Hypothalamus (tissue), 51 donors: ENCODE measurements at places on chromosomes 1 and 21.
A peak's percentile ranks its signal among the peaks of the same experiment; 100 is the strongest.

DNA sequence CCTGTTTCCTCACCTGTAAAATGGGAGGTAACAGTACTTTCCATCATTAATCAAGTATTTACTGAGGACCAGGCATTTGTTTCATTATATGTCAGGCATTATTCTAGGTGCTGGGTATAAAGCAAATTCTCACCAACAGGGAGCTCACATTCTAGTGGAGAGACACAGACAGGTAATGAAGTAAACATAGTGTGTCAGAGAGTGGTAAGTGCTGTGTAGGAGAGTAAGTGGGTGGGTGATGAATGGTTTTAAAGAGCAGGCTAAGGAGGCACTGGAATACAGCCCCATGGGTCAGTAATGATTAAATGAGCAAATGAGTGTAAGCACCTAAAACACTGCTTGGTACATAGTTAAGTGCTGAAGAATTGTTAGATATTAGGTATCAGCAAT lies 60.4 kb downstream of the DNTTIP2 start:
- no peak for DNase-seq

- DNase-seq, result no peak
Observed at GRCh38 chr1:43938892-43939587, 5.4 kb downstream of the ARTN start.

- DNase-seq, result no peak
Observed at GRCh38 chr1:115862403-115862802, 21.5 kb upstream of the NHLH2 start.

DNA sequence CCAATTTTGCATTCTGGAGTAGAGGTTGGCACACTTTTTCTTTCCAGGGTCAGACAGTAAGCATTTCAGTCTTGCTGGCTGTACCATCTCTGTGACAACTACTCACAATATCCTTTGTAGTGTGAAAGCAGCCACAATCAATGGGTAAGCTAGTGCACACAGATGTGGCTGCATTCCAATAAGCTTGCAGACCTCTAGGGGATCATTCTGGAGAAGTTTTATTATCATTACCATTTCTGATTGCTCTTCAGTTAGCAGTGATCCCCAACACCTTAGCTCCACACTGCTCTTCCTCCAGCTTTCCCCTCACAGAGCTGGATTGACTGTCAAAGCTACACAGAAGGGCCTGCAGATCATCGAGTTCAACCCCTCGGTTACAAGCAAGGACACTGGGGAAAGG lies 9.1 kb downstream of the RXRG start:
- no peak for DNase-seq

DNA sequence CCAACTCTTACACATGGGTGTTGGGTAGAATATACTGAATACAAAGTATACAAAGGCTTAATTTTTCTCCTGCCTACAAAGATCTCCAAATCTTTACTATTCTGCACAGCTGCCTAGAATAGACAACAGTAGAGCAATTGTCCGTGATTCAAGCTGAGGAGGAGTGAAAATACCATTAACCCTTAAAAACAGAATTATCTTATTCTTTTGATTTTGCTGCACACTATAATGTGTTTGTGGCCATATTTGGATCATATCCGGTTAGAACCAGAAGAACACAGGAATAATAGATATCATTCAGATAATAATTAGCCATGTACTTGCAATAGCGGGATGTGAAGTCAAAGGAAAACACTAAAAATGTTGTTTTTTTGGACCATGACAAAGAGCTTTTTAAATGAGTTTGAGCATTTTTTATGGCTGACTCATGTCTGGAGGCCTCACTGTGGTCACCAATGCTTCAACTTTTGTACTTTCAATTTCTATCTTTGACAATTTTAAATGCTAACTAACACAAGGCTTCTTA lies 197.6 kb upstream of the FOXD3 start:
- peak; percentile 54 for DNase-seq

DNA sequence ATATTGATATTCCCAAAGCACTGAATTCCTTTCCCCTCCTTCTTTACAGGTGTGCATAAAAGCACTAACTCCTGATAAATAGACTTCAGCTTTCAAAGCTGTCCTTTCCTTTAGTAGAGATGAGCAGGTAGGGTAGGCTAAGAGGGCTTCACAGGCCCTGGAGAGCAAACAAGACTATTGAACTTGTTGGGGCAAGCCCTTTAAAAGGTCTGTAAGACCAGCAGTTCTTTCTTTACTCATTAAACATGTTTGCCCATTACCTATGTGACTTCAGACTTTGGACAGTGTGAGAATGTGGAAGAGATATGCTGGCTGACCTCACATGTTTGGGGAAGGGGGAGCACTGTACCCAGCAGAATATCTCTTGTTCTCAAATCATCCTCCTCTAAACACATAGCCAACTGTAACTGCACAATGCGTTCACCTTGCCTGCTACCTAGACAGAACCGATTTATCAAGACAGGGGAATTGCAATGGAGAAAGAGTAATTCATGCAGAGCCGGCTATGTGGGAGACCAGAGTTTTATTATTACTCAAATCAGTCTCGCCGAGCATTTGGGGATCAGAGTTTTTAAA lies 27.1 kb upstream of the HAO2 start:
- no peak for DNase-seq

DNA sequence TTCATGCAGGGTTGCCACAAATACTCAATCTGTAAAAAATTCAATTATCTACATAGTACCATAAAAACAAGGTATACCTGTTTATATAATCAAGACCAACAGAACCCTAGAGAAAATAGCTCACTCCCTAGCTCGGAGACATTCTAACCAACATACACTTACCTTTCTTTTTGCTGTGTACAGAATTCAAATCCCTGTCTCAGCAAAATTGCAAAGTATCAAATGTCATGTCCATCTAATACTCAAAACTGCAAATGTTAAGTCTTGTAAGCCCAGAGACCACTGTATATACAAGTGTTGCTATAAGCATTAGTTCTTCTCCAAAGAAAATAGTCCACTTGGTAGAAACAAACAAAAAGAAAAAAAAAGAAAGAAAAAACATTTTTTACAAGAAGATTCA lies 16.2 kb upstream of the SELE start:
- DNase-seq, result no peak

DNA sequence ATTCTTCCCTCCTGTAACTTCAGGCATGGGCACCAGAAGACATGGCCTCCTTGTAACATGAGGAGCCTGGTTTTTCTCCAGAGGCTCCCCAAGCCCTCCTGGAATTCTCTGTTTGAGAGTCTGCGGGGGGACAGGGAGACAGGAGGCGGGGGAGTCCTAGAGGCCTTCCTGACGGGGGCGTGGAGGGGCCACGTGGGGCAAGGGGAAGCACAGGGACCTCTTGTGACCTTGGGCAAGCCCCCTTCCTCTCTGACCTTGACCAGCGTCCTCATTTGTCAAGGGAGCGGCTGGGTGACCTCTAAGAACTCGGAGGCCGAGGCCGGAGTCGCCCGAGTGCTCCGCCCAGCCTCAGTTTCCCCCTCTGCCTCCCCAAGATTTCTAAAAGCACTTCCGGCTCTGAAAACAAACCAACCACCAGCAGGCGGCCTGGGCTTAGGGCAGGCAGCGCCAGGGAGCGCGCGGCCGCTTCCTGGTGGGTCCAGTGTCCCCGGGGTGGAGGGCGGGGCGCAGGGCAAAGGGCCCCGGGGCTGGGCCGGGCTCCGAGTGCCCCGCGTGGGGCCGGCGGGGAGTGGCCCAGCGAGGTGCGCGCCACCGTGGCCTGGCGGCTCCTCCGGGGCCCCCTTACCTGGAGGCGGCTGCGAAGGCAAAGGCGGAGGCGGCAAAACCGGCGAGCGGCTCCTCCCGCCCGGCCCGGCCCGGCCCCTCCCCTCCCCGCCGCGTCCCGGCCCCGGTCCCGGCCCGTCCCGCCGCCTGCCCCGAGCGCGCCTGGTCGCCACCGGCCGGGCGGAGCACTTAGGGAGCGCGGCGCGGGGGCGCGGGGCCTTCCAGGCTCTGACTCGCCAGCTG lies at the start of gene TMCO4:
Gene TMCO4 (minus strand): TSS at position 687 of the 846 bp plus-strand sequence. CDS start 19,158 bp downstream, outside the sequence.
- no peak for DNase-seq

GRCh38 chr1:58687516-58687915 lies 12.3 kb downstream of the MYSM1 start:
- no peak for DNase-seq

- peak; percentile 32 for DNase-seq
Observed at GRCh38 chr1:14970115-14970798, 183.3 kb upstream of the TMEM51 start.

DNA sequence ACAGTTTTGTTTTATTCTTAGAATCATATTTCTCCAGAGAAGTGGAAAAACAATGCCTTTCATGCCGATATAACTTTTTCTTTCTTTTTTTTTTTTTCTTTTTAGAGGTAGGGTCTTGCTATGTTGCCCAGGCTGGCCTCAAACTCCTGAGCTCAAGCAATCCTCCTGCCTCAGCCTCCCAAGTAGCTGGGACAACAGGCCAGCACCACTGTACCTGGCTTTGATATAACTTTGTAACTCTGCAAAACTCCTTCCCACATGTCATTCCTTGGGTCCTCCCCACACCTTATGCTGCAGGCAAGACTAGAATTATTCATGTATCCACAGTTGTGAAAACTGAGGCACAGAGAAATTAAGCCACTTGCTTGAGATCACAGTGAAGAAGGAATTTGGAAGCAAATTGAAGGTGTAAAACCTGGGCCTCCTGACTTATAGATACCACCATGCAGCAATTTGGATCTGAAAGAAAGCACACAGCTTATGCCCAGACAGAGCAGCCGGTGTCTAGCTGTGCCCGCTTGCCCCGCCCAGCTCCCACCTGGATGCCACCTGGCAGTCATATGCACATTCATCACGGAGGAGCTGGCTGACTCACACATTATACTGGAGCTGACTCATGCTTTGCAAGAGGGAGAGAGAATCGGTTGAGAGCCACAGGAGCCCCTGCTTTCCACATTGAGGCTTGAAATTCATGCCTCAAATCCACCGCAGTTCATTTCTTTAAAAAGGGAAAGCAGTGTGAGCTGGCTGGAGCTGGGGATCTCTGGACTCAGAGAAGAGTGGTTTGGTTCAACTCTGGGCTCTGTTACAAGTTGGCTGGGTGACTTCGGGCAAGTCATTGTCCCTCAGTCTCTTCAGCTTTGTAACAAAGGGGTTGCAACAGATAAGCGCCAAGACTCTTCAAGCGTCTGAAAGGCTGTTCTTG lies 8.3 kb upstream of the SLC2A1 start:
- no peak for DNase-seq

GRCh38 chr1:38186566-38186965 lies 140.0 kb upstream of the POU3F1 start:
- DNase-seq, result no peak

DNA sequence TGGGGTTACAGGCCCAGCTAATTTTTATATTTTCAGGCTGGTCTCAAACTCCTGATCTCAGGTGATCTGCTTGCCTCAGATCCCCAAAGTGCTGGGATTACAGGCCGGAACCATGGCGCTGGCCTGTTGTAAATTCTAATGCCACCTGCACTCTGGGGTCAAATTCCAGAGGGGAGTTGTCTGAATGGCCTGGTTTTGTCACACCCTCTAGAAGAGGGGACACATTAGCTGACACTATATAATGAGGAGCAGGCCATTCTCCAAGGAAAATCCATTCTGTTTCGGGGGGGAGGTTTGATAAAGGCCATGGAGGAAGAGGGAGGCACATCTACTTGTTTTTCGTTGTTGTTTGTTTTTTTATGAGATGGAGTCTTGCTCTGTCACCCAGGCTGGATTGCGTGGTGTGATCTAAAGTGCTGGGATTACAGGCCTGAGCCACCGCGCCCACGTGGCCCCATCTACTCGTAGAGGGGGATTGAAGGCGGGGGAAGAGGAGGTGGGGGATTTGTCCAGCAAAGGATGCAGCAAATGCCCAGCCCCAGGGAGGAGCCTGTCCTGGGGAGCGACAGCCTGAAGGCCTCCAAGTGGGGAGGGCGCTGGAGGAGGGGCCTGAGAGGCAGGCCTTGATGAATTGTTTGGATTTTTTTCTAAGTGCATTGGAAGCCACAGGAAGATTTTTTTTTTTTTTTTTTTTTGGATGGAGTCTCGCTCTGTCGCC lies 78.4 kb upstream of the SLC45A1 start:
- DNase-seq, result no peak

GRCh38 chr21:39046236-39046916 lies 136.9 kb downstream of the PSMG1 start:
- DNase-seq, result no peak

DNA sequence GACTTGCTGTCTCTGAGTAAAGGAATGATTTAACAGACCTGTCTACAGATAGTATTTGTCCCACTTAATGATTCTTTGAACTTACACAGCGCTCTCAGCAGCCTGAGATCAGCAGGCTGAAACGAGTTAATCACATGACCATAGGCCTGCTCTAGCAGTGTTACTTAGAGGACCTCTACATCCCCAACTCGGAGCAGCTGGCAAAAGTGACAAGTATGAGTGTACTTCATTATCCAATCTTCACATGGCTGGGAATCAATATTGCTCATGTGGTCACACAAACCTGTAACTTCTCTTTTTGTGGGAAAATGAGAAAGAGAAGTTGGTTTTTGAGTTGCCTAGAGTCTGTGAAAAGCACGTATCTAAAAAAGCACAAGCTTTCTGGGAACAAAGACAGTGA lies 11.4 kb upstream of the ATP13A2 start:
- DNase-seq, result no peak

DNA sequence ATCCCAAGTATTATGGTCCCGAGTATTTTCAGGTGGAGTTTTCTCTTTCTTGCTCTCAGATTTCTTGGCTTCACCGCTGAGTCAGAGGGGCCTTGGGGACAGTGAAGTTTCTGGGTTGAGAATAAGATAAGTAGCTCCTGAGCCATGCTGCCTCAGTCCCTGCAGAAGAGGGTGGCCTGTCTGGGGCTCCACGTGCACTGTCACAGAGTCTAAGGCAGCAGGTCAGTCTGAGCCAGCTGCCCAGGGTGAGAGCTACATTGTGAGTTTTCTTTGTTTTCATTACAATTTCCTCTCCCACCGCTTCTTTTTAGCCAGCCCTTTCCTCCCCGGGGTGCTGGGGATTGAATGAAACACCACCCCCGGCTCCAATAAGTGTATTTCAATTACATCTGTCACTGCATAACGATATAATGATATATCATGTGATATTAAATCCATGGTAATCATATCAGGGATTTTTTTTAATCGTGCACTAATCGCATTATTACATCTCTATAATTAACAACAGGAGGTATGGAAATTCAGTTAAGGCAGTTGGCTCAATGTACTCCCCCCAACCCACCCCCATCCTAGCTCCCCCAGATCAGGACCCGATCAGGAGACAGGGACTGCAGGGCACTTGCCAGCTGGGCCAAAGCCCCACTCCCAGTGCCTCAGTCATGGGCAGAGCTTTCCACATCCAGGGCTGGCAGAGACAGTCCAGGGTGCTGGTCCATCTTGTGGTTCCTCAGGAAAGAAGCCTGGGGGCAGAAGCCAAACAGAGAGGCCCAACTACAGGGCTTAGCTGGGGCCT lies 43.7 kb downstream of the DMAP1 start:
- DNase-seq, result no peak

DNA sequence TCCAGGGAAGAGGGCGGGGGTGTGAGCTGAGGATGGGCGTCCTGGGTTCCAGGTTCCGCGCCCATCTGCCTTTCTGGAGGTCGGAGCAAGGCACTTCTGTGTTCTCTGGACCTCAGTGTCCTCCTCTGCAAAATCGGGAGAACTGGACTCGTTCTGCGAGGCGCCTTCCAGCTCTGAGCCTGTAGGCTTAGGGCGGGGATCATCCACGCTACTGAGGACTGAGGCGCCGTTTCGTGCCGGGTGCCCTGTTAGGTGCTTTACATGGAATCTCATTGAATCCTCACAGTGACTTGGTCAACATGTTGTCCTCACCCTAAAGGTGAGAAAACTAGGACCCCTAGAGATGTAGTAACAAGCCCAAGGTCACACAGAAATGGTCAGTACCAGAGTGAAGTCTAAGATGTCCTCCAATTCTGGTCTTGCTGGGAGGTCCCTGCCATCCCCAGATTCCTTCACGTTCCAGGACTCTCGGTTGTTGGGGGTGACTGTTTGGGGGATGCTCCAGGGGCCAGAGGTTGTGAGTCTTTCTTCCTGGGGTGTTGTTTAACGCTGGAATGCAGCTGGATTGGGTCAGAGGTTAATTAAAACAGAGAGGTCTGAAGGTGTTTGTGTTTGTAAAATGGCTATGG lies 677 bp downstream of the PRKAA2 start:
- DNase-seq, result no peak
